ENCODE measurements at places on chromosomes 2 and 18.

GRCh38 chr2:183242937-183243336, 118.7 kb downstream of the NUP35 start:
- DNase-seq, result no peak

DNA sequence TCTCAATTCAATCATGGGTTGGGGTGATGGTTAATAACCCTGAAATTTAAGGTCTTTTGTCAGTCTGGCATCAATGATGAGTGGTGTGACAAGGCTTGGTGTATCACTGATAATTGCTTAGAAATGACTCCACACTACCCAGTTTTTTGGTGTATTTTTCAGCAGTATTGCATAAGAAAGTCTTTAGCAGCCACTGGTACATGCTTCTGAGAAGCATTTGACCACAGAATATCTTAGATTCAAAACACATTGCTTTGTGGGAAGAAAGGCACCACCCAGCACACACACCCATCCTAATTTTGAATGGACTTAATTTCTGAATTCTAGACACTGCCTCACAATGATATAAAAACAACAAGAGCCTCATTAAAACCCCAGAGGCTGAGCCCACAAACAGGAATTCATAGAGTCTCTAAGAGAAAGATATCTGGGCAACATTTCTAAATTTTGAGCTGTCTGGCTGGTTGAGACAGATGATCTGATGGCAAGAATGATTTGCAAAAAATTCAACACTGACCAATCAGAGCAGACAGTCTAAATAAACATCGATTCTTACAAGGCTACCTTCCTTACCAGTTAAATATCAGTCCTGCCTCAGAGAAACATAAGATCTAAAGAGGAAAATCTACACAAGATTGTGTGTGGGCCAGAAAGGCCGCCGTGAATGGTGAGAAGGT, 114.7 kb upstream of the CYP1B1 start:
- no peak for DNase-seq

GRCh38 chr2:45532181-45532580, 78.9 kb downstream of the SRBD1 start:
- DNase-seq, result no peak

DNA sequence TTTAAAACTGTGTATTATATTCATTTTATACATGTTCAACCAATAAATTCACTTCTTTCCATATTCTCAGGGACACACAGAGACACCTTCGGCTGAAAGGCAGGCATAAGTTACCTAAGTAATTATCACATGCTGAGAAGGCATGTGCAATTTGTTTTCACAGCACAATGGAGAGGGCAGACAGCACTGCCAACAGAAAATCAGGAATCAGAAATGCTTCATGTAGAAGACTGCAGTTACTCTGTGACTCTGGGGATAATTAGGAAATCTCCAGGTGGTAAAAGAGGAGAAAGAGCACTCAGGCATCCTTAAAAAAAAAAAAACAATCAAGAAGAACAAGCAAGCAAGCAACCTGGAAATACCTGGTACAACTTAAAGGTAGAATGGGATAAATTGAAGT, 49.3 kb downstream of the DSEL start:
- no peak for DNase-seq

- DNase-seq, result no peak
Observed at GRCh38 chr2:223148516-223148915, 96.5 kb downstream of the KCNE4 start.

DNA sequence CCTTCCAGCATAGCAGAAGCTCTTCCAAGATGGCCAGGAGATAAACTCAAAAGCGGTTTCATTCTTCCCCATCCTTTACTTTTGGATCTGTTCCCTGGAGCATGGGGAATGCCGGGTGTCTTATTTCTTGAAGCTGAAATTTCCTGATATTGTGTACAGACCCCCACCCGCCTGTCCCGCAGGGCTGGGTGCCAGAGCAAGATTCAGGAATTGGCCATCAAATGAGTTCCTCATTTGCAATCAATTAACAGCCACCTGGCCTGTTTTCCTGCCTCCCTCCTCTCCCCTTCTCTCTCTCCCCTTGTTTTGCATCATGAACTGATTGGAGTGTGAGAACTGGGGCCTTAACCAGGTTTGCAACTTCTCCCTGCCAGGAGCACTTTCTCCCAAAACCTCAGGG, 202.1 kb downstream of the SH3RF3 start:
- no peak for DNase-seq

GRCh38 chr2:192150166-192150565, 44.6 kb downstream of the TMEFF2 start:
- DNase-seq, result no peak

- no peak for DNase-seq
Observed at GRCh38 chr2:190382851-190383250, 25.3 kb upstream of the MFSD6 start.

- no peak for DNase-seq
Observed at GRCh38 chr2:231524477-231525247, 5.6 kb downstream of the NMUR1 start.

- DNase-seq, result no peak
Observed at GRCh38 chr2:44836916-44837315, 104.6 kb upstream of the SIX3 start.

- DNase-seq, result no peak
Observed at GRCh38 chr2:172147944-172148650, 45.4 kb upstream of the DLX2 start.

DNA sequence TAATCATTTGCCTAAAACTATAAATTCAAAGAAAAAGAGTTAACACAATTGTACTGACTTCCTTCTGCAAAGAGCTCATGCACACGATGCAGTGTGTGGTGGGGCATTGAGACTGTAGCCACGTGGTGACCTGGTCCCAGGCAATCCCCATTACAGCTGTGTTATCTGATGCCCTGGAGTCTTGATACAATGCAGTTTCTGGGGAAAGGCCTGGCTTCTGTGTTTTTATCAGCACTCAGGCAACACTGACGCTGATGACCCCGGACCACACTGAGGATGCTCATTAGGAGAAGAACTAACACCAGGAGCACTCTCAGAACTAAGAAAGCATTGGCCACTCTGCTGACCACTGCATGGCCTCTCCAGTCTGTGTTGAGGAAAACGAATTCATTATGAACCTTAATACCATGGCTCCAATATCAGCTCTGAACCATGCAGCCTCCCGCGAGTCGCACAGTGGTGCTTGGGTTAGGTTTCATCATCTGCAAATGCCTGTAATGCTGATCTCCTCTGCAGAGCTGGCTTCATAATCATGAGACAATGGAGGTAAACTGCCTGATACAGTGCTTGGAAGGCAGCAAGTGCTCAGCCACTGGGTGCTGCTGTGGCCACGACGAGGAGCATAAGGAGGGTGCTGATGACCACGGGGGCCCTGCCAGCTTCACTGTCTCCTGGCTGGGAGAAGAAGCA, 218.5 kb downstream of the MYT1L start:
- DNase-seq, result no peak

DNA sequence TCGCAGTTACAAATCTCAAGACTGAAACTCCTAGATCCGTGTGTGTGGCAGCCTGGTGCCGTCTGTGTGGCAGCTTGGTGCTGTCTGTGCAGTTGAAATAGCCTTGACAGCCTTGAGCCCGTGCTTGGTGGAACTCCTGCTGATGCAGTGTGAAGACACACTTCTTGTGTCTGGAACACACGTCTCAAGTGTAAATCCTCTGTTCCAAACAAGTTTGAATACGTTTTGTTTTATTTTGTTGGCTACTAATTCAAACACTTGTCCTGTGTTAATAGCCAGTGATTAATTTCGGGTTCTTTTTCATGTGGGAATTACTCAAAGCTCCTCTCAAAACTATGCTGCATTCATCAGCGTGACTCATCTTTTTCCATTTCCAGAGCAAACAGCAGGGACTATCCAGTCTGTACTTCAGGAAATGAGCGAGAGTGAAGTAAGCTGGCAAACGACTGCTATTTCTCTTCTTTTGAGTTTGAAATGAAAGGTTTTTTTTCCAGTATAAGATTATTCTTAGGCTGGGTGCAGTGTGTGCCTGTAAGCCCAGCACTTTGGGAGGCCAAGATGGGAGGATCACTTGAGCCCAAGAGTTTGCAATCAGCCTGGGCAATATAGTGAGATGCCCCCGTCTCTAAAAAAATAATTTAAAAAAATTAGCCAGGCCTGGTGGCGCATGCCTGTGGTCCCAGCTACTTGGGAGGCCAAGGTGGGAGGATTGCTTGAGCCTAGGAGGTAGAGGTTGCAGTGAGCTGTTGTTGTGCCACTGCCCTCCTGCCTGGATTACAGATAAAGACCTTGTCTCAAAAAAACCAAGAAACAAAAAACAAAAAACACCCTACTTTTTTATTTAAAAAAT, 152.9 kb downstream of the SPP2 start:
- no peak for DNase-seq

- DNase-seq, result no peak
Observed at GRCh38 chr18:41378598-41378997, 576.4 kb upstream of the PIK3C3 start.

GRCh38 chr18:75202696-75203365, 6.1 kb downstream of the PTGR3 start:
- no peak for DNase-seq

- no peak for DNase-seq
Observed at GRCh38 chr2:213740453-213740852, 456.2 kb downstream of the SPAG16 start.

- DNase-seq, result no peak
Observed at GRCh38 chr18:21000667-21001066, 110.9 kb downstream of the ROCK1 start.

- DNase-seq, result no peak
Observed at GRCh38 chr2:202521470-202521869, 113.3 kb upstream of the FAM117B start.

DNA sequence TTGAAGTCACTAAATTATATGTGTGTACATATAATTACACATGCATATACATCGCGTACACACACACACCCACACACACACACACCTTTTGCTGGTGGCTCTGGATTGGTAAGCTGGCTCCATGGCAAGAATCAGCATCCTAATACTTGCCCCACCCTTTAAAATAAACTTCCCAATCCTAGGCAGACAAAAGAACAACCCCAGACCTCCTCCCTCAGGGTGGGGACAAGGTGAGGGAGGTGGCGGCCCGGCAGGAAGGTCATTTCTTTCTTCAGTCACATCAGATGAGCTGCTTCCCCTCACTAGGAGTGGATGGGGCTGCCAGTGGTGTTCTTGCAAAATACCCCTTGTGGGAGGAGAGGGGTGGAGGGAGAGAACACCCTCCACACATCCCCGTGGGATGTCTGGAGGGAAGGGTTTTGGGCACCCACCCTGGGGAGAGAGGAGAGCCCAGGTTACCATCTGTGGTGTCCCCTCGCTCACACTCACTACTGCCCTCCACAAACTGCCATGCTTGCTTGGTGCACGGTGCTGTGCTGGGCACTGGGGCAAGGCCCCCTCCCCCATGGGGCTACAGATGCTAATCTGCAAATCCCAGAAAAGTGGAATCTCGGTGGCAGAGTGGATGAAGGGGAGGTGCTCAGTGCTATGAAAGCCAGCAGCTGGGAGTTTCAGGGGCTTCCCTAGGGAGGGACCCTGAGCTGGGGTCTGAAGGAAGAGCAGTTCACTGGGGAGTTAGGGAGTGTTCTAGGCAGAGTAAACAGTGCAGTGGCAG, 64.0 kb downstream of the ODC1 start:
- DNase-seq, result no peak

- no peak for DNase-seq
Observed at GRCh38 chr2:84247532-84247931, 211.5 kb downstream of the SUCLG1 start.

DNA sequence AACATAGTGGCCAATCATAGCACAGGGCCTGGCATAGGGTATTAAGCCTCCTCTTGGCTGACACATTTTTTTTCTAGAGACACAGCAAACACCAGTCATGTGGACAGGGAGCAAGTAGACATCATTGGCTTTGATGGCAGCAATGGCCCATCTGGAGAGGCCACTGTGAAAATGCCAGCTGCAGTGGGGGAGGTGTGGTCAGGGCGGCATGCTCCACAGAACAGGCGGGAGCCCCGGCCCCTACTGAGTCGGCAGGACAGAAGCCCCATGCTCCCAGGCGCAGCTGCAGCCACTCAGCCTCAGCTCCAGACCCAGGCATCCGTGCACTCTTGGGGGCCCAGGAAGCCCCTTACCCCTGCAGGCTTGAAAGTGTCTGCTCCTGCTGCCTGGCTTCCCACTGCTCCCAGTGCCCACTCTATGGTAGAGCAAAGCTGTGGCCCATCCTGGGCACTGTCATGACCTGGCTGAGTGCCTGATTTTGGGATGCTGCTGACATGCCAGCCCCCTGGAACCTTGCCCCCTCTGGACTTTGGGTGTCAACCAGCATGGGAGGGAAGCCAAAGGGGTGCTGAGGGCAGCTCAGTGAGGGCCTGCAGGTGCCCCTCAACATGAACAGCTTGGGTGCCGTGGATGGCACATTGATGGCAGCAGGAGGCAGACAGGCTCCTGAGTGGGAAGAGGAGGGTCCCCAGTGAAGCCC, 23.3 kb upstream of the UBE2F start:
- no peak for DNase-seq

GRCh38 chr18:1994471-1994870, 576.8 kb downstream of the METTL4 start:
- no peak for DNase-seq

GRCh38 chr18:8996771-8997432, 105.6 kb upstream of the NDUFV2 start:
- DNase-seq, result no peak

- DNase-seq, result no peak
Observed at GRCh38 chr2:40352041-40352702, 99.7 kb downstream of the SLC8A1 start.

DNA sequence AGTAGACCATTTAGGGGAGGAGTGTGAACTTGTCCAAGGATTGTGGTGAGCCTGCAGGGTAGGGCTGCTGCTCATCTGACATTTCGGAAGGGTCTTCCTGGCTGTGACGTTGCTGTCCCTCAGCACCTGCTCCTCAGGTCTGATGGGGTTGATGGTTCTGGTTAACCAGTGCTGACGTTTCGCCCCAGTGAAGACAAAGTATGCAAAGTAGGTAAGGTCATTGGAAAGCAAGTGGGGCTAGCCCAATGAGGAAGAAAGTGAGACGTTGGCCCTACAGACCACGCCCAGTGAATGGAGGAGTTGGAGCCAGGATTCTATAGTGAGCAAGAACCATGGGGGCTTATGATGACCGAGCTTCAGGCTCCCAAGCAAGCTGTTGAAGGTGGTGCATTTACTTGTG, 33.4 kb upstream of the ZNF396 start:
- no peak for DNase-seq

DNA sequence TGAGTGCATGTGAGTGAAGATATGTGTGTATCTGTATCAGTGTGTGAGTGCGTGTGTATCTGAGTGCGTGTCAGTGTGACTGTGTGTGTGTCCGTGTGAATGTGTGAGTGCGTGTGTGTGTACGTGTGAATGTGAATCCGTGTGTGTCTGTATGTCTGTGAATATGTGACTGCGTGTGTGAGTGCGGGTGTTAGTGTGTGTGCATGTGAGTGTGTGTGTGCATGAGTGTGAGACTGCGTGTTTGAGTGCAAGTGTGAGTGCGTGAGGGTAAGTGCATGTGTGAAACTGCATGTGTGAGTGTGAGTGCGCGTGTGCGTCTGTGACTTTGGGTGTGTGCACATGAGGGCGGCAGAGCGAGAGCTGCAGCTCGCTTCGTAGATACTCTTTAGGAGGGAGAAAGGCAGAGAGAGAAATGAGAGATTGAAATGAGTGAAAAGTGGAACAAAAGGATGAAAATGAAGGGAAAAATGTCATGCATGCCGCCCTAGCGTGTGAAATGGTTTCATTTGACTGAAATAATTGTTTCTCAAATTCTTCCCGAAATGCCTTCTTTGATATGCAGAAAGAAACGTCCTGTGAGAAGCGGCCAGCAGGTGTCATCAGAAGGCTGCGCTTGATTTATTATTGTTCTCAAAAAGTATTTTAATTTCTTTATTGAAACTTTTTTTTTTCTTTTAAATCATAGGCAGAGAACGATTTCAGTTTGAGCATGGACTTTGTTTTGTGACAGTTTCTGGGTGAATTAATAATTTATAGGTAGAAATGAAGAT, 25.6 kb downstream of the ZNF407 start:
- DNase-seq, result no peak

- no peak for DNase-seq
Observed at GRCh38 chr18:79962311-79962710, 2.1 kb upstream of the HSBP1L1 start.

Measured in activated CD4-positive, CD25-positive, alpha-beta regulatory T cell (primary cell).